ENCODE measurements at places on chromosomes 4 and X. TPM values are rescaled to one million over a fixed set of nuclear protein-coding genes. Genes with fewer than 3 reads are reported as not detected.

Gene PRDM5
- 5.7 TPM for total RNA-seq

Gene PAGE2B
- total RNA-seq: not detected

Gene KLF8
- total RNA-seq: 1.0 TPM

Gene TMPRSS11D
- not detected for total RNA-seq

Gene DTHD1
- not detected for total RNA-seq

Gene FAT4
- 33.2 TPM for total RNA-seq

Gene FGFR3
- total RNA-seq: 1.2 TPM

Gene NDNF
- not detected for total RNA-seq

Gene MMRN1
- 414 TPM for total RNA-seq

Gene PCDH19
- total RNA-seq: 4.3 TPM

Gene SSX3
- total RNA-seq: not detected

Gene ADAM29
- total RNA-seq: not detected

Gene GYPB
- total RNA-seq: not detected

Gene MAGED1
- total RNA-seq: 192 TPM

All from endothelial cell of umbilical vein (primary cell).